Astrocyte (in vitro differentiated cells and primary cell): ENCODE measurements at places on chromosomes 4 and X.

GRCh38 chr4:15455290-15455689 is 14.4 kb upstream of the CC2D2A start:
- no peak for DNase-seq

DNA sequence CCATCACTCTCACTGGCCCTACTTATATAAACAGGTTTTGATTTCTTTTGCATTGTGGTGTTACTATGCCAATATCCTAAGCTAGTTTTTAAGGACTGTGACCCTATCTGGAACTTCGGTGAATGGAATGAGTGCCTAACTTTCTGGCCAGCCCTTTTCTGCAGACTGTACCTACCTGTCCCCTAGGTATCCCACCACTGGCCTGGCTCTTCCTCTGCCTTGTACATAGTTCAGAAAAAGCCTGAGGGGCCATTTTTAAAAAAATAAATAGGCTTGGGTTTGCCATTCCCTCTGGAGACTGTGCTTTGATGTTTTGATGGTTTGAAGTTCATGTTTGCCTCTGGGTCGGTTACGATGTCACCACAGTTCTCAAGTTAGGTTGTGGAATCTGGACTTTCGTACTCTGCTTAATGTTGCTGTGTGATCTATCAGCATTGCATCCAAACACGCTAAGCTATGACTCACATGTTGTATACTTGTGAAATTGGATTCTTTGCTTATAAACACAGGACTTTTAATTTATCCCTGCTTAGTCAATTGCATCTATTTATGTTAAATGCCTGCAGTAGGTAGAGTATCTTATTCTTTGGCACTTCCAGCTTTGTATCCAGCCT is 182.0 kb downstream of the ANKRD50 start:
- no peak for DNase-seq

DNA sequence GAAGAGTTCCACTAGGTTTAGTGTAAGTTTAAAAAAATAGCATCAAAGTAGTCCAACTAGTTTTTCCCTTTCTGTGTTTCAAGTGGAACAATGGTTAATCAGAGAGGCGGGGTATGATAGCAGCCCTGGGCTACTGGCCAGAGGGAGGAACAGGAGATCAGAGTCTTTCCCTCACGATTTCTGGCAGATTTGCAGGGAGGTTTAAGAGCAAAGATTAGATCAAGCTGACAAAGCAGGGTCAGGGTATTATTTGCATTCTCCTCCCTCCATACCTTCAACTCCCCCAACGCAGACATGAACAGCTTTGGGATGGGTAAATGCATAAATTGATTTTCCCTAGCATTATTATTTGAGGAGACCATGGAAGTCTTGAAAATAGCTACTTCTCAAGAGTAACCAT is 277.6 kb upstream of the DIAPH2 start:
- peak; percentile 11 for DNase-seq

GRCh38 chrX:152450076-152450475 is 1.0 kb downstream of the GABRA3 start:
- DNase-seq = no peak

DNA sequence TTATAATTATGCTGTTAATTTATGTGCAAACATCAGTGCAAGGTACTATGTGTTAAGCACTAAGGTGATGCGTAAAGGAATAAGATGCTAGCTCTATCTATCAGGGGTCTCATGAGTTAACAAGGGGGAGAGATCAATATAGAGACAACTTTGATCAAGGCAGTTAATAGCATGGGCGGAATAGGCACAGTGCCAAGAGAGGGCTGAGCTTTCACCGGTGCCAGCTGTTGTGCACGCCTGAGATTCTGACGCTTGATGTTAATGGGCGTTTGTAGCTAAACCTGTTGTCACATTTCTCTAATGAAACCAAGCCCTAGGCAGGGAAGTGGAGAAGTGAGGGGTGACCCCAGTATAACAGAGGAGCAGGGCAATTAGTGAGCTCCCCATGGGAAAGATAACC is 86.0 kb upstream of the NMU start:
- DNase-seq = no peak

DNA sequence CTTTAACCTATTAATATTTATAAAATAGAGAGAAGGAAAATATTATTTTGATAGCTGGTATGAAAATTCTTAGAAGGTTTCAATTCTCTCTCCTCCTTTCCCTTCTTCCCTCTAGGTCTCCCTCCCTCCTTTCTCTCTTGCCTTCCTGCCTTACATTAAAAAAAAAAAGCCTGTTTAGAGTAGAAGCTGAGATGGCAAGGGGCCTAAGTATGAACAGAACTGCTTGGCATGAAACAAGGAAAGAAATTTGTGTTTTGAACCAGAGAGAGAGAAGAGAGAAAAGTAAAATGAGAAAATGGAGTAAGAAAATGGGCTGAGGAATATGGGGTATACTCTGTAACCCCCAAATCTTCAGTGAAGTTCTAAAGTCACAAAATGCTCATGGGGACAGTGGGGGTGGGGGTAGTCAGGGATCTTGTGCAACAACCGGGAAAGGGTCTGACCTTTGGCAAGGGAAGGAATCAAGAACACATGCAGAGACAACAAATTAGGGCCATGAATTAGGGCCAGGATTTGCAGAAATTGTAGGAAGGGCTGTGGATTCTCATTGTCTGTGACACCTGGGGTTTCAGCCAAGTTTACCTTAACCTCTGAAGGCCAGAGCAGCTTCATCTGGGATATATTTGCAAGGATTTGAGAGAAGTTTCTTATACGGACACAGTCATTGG is 30.6 kb downstream of the SUPT20HL2 start:
- no peak for DNase-seq

- DNase-seq = no peak
Observed at GRCh38 chr4:104066533-104066932, 346.7 kb upstream of the TACR3 start.

GRCh38 chr4:76470532-76470931 is 35.5 kb downstream of the SHROOM3 start:
- DNase-seq = no peak

DNA sequence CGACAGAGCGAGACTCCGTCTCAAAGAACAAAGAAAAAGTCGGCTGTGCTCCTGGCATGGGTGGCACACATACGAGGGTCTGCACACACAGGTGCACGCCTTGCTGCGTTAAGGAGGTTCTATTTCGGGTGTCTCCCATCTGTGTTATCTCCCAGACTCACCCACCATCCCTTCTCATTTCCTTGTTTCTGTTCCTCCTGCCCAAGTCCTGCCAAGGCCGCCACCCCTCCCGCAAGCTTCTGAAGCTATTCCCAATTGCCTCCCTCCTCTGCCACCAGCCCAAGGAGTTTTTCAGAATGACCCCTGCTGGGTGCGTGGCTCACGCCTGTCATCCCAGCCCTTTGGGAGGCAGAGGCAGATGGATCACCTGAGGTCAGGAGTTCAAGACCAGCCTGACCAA is 6.0 kb upstream of the IL3RA start:
- no peak for DNase-seq

- DNase-seq = peak; percentile 47
Observed at GRCh38 chrX:17597836-17598439, 139.4 kb upstream of the SCML1 start.

DNA sequence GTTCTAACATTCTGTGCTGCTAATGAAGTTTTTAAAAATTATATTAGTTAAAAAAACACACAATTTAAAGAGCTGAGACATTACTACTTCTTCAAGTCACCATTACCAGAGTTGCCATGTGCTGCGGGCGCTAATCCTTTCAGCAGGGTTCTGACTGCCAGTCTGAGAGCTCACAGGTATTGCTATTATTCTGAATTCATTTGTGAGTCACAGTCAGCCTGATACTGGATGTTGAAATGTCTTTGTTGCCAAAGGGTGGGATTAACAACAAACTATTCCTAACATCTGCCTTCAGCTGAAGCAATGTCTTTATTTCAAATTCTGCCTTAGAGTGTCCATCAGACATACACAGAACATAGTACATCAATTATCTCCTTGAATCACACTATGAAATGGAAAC is 197.1 kb upstream of the FGF13 start:
- no peak for DNase-seq
